Upper lobe of right lung (tissue), 1 donor: ENCODE measurements at places on chromosomes 16 and 17.

- DNase-seq, result no peak
Observed at GRCh38 chr17:31583772-31584356, 192.4 kb downstream of the RAB11FIP4 start.

- DNase-seq, result no peak
Observed at GRCh38 chr16:67966549-67967182, 1.8 kb downstream of the SLC12A4 start.

- DNase-seq, result no peak
Observed at GRCh38 chr16:30482366-30482765, 9.8 kb downstream of the ITGAL start.

DNA sequence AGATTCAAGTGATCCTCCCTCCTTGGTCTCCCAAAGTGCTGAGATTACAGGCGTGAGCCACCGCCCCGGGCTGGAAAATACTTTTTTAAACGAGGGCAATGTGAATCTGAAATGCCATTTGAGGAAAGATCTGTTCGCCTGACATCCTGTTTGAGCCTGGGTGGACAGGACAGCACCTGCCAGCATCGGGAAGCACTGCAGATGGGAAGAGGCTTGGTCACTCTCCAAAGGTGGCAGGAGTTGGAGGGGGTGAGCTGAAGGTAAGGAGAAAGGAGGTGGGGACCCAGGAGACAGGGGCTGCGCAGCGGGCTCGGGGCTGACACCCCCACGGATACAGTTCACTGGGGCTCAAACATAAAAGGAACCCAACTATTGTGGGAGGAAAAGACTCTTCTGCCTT lies 3.9 kb upstream of the BIRC5 start:
- DNase-seq, result no peak

DNA sequence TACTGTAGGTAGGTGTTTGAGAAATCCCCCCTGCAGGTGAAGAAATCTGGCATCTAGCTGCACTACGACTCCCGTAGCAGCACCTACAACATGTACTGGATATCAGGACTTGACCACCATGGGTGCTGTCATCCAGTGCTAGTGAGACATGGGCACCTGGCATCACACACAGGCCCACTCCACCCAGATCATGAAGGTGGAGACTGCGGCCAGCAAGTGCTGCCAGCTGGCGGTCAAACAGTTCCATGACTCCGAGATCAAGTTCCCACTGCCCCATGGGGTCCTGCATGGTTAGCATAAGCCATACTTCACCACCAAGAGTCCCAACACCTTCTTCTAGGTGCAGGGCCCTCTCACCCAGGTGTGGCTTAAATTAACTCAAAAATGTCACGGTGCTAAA lies 213.0 kb upstream of the C17orf78 start:
- no peak for DNase-seq

DNA sequence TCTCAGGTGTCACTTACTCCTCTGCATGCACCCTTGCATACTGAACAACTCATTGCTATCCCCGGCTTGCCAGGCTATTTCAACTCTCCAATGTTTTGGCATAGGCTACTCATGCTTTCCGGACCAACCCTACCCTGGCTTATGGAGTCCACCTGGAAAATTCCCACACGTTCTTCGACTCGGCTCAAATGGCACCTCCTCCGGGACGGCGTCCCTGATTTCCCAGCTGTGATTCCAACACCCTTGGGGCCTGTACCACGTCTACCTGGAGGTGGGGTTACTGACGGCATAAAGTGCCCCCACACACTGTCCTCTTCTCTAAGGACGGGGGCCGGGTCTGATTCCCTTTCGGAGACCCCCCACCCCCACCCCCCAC lies 498 bp downstream of the SMYD4 start:
- no peak for DNase-seq

DNA sequence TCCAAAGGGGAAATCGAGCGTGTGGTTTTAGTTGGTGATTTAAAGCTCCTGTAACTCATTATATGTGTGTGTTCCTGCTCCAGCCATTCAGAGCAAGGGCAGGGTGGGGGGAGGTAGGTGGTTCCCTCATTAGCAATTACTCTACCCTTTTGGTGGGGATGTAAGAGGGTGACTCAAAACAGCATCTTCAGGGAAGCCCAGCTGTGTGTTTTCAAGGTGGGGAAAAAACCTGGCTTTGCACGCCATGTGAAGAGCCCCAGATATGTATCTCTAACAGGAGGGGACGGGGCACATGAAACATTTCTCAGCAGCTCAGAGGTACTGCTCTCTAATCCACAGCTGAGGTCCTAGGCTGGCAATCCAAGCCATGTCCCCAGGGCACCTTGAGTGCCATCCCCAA lies 241.3 kb upstream of the ZFHX3 start:
- DNase-seq, result no peak

DNA sequence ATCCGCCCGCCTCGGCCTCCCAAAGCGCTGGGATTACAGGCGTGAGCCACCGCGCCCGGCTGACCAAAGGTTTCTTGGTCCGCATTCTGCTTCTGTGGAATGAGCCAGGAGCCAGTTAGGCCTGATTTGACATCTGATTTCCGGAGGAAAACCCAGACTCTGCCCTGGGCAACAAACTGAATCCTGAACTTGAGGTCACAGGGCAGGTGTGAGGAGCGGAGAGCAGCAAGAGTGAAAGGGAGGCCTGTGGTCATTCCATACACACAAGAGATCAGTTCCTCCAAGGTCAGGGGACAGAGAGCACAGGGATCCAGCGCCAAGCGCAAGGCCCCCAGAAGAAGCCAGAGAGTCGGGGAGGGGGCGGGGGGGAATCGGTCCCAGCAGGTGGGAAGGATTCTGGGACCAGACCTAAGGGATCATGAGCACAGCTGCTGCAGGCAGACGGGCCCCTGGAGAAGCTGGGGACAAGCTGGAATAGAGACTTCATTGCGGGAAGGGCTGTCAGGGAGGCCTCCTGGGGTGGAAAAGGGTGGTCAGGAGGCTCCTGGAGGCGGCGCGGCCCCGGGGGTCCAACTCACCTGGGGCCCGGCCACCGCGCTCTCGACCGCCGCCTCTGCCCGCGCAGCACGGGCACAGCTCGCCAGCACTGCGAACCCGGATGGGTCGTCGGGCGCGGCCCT lies 436 bp downstream of the SHPK start:
- DNase-seq, result no peak

DNA sequence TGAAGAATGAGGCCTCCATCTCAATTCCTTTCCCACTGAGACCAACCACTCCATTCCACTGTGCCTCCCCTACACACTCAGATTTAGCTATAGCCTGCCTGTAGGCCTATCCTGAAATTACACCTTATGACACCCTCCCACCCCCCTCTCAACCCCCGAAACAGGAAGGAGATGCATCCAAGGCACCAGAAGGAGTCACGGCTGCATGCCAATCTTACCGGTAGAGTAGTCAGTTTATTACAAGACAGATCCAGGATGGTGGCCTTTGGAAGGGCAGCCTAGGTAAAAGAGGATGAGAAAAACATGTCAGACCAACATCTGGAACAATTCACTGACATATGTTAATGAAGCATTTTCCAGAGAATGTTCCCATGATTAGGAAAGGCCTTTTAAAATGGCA lies 2.6 kb downstream of the LRRC59 start:
- DNase-seq, result no peak

GRCh38 chr17:9003355-9004131 lies 17.8 kb upstream of the NTN1 start:
- no peak for DNase-seq

DNA sequence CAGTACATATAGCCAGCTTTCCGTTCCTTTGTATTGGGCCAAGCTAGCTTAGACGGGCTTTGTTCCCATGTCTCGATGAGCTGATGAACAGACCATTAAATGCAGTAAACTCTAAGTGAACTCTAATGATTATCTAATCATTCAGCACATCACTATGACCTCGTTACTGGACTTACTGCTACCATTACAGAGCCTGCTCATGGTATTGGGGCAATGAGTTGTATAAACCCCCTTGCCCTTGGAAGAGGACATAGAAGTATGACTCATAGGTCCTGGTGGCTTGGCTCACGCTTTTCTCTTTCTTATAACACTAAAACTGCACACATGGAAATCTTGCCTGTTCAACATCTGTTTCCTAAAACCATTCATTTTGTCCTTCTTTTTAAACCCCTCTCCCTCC lies 93.6 kb upstream of the DYNLRB2 start:
- no peak for DNase-seq

DNA sequence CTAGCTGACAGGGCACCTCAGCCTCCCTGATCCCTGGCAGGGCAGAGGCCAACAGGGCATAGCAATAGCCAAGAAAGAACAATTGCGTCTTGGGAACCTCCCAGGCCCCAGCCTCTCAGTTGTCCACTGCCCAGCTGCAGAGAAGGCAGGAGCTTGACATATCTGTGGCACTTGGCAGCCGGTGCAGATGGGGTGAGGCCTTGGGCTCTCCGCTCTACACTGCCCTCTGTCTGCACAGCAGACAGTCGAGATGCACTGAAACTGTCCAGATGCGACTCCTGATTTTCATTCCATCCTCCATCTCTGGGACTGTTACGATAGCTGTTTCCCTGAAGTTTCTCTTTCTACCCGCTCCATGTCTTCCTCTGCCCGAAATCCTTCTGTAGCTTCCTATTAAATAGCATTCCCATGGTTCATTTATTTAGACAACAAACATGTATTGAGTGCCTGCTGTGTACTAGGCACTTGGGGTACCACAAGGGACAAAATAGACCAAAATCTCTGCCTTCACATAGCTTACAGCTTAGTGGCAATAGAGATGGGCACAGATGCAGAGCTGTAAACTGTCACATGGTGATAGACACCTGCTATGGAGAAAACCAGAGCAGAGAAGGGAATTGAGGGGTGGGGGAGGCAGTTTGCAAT lies 3.3 kb downstream of the POLR3E start:
- no peak for DNase-seq

DNA sequence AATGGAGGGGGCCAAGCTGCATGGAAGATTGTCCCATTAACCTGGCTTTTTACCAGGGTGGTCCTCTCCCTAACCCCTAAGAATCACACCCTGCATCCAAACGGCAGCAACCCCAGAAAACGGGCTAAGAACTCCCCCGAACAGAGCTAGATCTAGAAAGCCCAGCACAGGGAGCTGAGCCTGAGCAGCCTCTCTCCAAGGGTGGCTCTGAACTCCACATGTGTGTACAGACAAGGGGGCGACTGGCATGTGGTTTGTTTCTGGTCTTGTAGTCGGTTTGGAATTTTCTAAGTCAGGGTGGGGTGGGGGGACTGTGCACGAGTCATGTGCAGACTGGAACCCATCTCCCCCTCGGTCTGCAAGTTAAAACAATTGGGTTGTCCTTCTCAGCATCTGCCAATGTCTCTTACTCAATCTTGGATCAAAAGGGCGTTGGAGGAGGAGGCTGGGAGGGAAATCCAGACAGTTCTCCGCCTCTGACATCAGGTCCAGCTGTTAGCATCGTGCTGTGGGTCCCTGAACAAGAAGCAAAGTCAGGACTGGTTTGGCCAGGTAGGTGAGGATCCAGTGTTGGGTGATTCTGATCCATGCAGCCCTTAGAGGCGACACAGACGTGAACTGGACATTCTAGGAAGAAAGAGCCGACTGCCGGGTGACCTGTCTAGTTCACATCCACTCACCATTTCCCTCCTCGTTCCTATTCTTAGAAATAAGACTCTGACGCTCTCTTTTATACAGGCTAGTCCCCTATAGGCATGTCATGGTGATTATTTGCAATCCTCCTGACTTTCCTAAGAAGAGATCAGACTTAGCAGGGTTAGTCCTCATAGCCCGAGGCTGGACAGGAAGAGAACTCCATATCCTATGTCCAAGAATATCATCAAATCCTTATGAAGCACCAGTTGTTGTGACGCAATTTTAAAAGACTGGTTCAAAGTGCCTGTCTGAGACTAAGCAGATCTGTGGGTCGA lies 381.8 kb downstream of the SOX9 start:
- DNase-seq, result no peak

GRCh38 chr16:72073560-72074230 lies 10.7 kb downstream of the HPR start:
- no peak for DNase-seq

DNA sequence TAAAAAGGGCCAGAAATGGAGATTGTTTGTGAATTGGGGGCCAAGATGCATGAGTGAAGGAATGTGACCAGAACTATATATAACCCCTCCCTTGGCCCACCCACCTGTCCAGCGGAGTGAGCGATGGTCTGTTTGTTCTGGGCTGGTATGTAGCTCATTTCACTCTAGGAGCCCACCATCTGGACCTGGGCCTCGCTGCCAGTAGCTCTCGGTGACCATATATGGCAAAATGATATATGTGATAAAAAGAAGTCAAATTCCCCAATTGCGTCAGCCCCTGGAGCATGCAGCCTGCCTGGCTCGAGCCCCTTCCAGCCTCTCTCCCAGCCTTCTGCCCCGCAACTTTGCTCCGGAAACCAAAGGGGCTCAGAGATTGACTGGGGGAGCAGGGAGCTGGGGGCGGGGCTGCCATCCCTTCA lies 47.3 kb downstream of the CCDC42 start:
- no peak for DNase-seq

- no peak for DNase-seq
Observed at GRCh38 chr17:4436846-4437245, 3.1 kb downstream of the SPNS3 start.

DNA sequence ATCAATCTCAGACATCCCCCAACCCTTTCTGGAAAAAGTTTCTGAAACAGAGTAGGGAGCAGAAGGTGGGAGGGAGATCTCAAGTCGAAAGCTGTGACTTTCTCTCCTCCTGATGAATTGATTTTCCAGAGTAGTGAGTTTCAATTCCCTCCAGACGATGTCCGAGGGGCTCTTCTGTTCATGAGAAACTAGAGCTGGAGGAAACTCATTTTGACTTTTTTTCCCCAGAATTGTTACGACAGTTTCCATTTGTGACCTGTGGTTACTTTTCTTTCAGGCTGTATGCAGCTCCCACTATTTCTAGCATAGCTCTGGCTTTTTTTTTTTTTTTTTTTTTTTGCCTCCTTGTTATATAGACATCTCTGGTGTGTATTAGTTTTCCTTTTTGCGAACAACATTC lies 422.1 kb upstream of the SALL1 start:
- DNase-seq, result no peak

DNA sequence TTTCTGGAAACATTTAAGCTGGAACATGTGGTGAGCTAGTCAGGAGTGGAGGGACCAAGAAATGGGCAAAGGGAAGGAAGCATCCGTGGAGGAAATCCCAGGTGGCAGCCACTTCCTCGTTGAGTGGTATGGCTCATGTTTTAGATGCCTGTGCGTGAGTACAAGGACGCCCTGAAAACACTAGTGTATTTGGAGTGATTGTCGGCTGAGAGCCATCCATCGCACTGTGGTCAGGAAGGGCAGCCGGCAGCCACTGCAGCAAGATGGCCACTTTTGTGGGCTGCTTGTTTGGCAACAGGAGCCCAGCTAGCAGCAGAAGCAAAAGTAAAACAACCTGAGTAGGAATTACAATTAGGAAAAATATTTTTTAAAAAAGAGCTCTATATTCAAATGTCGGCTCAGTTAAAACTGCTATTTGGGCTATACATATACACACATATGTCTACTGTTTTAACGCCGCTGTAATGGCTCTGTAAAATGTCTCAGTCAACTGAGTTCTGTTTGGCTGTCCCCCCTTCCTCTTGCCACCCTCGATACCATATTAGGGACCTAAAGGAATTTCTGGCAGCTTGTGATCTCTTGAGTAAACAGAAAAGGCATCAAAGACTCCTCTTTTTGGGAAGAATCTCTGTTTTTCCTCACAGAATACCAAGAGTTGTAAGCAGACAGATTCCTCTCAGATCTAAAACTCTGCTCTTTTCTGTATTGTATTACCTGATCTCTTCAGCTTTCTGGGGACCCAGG lies 39.2 kb downstream of the BRD7 start:
- DNase-seq, result no peak

- DNase-seq, result no peak
Observed at GRCh38 chr17:75759457-75759856, 5.5 kb downstream of the GALK1 start.

GRCh38 chr17:280216-280615 lies 72.4 kb downstream of the RPH3AL start:
- DNase-seq, result peak; percentile 47
